NCI-H82 (cell line): ENCODE measurements at places on chromosomes 16 and 17.

GRCh38 chr16:55294931-55295342 lies 29.1 kb upstream of the IRX6 start:
- DNase-seq = no peak

DNA sequence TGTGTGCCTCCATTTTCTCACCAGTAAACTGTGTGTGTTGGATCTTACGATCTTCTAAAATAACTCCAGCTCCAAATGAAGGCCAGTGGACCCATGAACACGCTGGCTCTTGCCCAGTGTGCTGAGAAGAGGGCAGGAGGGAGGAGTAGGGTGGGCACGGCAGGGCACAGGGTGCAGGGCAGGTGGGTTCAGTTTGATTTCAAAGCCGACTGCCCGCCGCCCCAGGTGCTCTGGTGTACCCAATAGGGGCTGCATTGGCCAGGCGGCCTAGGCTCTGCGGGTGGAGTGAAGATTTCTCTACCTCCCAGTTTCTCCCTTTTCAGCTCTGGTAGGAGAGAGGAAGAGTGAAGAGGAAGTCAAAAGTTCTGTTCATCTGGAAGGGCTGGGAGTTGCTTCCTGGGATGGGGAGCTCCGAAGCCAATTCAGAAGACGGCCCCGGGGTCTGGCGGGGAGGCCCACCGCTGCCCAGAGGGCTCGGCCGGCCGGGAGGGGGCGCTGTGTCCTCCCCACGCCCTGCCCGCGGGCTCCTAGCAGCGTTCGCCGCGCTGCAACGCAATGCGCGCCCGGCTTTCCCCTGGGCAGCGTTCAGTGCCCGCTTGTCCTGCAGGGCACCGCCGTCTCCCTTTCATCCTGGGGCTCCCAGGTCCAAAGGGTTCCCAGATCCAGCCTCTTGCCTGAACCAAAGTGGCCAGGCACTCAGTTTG lies 1.1 kb upstream of the CRHR1 start:
- DNase-seq = peak; percentile 86

- peak; percentile 45 for DNase-seq
Observed at GRCh38 chr16:25605381-25605780, 86.4 kb upstream of the HS3ST4 start.

DNA sequence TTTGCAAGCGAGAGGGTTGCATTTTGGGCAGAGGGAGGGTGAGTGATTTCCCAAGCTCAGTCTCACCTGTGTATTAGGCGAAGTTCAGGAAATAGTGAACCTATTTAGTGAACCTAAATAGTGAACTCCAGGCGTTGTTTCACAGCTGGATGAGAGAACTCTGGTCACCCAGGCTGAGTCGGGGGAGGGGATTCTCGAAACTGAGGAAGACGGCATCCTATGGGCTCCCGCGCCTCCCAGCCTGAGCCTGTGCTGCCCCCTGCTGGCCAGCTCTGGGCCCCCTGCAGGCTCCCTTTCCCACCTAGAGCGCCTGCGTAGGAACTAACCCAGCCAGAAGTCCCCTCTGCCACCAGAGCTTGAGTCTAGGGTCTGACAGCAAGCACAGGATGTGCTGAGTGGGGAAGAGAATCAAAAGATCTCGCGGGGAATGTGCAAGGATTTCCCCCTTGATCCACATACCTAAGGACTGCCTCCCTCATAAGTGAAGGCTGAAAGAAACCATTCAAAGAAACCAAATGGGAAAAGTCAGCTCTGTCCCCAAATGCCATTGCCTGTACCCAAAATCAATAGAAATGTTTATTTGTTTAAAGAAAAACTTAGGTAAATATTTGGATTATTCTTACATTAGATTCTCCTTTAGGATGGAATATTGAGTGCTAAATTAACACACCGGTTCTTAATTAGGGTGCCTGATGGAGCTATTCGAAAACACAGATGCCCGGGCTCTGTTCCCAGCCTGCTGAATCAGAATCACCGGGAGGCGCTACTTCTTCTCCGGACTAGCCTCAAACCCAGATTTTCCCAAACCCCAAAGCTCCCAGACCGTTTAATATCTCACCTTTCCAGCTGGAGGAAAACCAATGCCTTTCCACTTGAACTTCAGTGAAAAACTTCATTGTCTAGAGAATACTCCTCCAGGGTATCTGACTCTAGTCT lies 14.8 kb upstream of the MARVELD3 start:
- peak; percentile 81 for DNase-seq

- peak; percentile 88 for DNase-seq
Observed at GRCh38 chr16:13168091-13168572, 266.7 kb downstream of the SHISA9 start.

- DNase-seq = no peak
Observed at GRCh38 chr17:10751563-10751962, 21.7 kb upstream of the TMEM220 start.
